ENCODE measurements at places on chromosomes 16 and 17. TPM values are rescaled to one million over a fixed set of nuclear protein-coding genes. Genes with fewer than 3 reads are reported as not detected.

The CTRB1 gene
- polyA plus RNA-seq: 0.15 TPM

The SP6 gene
- polyA plus RNA-seq: 0.93 TPM

The SULT1A4 gene
- 3.6 TPM for polyA plus RNA-seq

The MAPK7 gene
- 23.5 TPM for polyA plus RNA-seq

The NHLRC4 gene
- polyA plus RNA-seq: 1.4 TPM

The RAB26 gene
- polyA plus RNA-seq: 0.92 TPM

The PLD6 gene
- polyA plus RNA-seq: 5.0 TPM

The NPIPA7 gene
- 2.6 TPM for polyA plus RNA-seq

The CAMKK1 gene
- polyA plus RNA-seq: 9.3 TPM

DNA sequence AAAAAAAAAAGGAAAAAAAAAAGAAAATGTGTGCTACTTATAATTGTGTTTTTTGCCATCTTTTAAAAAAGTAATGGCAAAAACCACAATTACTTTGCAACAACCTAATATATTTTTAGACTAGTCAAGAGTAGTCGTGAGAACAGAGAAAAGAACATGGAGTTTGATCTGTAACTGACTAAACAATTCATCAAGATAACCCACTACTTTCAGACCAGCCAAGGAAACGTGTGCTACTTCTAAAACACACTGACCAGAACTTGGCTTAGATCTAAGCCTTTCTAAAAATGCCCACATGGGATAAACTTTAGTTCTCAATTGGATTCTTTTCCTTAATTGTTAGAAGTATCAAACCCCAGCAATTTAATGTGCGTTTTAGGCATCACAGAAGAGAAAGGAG is 616 bp downstream of the PECAM1 start:
- DNase-seq: no peak

DNA sequence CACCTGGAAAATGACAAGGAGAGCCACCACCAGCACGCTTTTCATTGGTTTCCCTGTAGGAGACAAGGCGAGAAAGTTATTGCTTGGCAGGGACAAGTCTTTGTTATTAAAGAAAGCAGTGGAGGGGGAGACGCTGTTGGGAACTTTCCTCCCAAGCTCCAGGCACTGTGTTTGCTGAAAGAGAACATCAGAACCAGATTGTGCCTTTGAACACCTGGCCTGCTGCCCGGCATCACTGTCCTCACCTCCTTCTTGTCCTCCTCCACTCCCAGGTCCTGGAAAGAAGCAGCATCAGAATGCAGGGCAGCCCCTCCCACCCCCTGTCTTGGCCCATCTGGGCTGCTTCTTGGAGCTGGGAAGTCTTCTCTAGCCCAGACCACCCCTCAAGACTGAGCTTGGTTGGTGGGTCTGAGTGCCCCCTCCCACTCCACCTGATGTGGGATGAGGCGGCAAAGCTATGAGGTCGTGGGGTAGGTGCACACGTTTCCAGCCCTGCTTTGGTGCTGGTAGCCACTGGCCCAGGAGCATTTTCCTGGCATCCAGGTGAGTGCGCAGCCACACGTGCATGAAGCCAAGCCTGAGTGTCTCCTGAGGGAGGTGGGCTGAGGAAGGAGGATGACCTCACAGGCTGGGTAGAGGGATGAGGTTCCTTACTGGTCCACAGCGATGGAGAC is 6.2 kb downstream of the CCR7 start:
- no peak for DNase-seq

GRCh38 chr16:11876306-11876705 is 25.0 kb upstream of the RSL1D1 start:
- DNase-seq: no peak

- no peak for DNase-seq
These were observed 5.6 kb downstream of the SPHK1 start for GRCh38 chr17:76390003-76390421.

DNA sequence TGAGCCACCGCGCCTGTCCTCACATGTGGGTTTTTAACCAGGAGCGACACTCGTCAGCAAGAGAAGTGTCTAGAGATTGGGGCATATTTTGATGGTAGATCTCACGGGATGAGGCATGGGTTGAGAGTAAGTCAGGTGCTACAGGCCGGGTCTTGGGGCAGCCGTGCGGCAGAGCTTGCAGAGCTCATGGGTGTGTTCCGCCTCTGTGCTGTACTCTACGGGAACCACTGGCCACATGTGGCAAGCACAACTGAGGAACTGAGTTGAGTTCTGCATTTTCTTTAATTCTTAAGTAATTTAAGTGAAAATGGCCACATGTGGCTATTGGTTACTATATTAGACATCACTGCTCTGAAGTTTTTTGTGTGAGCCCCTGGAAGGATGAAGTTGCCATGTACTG is 9.6 kb downstream of the CLUAP1 start:
- no peak for DNase-seq

- DNase-seq: no peak
These were observed 22.2 kb downstream of the HLF start for GRCh38 chr17:55286681-55287589.

DNA sequence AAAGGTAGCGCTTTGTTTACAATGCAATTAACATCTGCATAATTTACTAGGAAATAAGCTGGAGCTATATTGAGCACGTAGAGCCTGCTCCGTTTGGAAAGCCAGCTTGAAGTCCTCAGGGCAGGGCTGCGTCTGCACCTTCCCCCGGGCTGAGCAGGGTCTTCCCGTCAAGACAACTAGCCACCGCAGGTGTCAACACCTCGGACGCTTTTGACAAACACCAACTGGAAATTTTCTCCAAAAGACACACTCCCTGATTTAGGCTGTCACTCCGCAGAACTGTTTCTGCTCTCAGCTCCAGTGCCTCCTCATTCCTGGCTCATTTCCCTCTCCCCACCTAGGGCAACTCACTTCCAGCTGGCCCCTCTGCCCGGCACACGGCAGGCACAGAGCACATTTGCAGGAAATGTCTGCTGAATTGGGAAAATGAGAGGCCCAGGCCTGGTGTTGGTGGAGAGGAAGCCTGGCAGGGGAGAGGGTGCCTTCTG is 170.3 kb downstream of the MAF start:
- DNase-seq: no peak

DNA sequence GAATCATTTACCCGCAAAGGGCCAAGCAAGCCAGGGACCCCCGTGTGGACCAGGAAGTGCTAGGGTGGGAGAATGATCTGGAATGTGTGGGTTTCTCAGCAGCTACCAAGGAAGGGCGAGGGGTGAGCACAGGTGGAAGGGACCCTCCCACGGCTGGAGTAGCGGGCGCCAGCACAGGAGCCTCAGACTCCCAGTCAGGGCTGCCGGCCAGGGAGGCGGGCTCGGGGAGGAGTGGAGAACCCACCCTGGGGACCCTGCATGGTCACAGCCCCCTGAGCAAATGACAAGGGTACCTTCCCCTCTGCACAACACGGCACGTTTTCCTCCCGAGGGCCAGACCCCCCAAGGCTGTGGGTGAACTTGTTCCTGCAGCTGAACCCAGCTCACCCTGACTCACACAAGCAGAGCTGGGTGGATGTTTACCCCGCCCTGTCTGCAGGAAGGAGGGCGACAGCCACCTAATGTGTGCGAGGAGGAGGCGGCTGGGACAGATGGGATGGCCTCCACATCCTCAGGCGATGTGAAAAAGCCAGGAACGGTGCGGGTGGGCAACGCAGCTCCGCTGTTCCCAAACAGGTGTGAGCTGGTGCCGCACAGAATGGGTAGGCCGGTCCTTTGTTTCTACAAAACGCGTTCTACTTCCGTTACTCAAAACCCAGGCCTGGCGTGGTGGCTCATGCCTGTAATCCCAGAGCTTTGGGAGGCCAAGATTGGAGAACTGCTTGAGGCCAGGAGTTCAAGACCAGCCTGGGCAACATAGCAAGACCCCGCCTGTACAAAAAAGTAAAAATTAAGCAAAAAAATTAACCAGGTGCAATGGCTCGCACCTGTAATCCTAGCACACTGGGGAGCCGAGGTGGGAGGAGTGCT is 6.2 kb downstream of the ECI1 start:
- DNase-seq: no peak

DNA sequence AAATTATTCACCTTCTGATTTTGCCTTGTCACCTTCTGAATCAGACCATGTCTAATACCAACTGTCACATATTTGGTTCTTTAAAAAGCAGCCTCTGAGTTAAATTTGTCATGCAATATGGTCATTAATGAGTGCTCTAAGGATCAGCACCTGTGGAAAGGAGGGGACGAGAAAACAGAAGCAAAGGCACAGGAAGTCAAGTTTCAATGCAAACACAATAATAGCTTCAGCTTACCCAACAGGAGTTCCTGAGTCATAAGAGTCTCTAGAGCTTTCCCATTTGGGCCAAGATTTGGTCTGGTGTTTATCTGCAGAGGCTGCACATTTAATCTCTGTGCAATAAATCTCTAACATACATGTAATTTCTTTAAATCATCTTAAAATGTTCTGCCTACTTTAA is 889.8 kb downstream of the CDH8 start:
- no peak for DNase-seq

DNA sequence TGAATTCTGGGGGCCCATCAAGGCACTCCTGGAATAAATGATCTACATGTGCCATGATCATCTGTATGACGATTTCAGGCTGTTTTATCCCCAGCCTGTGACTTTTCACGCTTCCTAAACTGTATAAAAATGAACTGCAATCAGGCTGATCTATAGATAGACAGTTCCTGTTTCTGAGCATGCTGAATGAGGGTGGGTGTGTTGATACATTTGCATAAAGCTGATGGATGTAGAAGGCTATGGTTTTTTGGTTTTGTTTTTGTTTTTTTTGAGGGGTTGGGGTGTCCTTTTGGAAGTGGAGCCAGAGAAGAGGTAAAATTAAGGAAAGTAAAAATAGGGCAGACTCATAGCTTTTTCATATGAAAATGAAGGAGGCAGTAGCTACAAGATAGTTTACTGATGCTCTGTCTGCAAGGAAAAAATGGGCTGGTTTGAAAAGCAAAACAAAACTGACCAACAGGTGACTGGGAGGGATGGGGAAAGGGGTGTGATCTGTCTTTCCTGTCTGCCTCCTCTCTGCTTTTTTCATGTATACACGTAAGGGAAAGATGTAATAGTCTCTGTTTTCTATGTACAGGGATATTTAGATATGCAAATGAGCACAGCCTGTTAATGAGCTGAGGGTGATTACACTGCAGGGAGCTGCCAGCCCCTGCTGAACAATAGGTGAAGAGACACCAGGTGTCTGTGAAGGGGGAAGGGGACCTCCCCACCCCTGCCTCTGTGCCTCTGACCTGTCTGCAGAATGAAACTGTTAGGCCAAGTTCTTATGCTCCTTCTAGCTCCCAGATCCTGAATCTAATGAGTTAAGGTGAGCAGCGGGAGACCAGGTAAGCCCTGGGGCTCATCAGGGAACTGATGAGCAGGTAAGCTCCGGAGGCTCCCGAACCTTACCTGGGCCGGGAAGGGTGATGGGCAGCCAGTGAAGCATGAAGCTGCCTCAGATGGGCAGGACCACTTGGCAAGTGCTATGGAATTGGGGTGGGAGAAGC is 46.6 kb upstream of the LYRM9 start:
- no peak for DNase-seq

DNA sequence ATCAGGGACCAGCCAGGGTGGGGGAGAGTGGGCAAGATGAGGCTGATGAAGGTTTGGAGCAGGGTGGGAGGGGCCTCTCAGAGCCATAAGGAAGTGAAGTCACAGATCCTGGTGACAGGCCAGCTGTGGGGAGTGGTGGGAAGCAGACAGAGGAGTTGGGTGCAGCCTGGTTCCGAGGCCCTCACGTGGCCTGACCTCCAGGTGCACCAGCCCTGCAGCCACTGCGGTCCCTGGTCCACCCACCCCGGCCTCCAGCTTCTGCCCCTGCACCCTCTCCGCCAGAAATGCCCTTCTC is 3.9 kb upstream of the ZFPM1 start:
- no peak for DNase-seq

GRCh38 chr17:48293319-48294019 is 136.5 kb downstream of the SKAP1 start:
- no peak for DNase-seq

- DNase-seq: no peak
These were observed 284.2 kb downstream of the SNX29 start for GRCh38 chr16:12260647-12261262.

DNA sequence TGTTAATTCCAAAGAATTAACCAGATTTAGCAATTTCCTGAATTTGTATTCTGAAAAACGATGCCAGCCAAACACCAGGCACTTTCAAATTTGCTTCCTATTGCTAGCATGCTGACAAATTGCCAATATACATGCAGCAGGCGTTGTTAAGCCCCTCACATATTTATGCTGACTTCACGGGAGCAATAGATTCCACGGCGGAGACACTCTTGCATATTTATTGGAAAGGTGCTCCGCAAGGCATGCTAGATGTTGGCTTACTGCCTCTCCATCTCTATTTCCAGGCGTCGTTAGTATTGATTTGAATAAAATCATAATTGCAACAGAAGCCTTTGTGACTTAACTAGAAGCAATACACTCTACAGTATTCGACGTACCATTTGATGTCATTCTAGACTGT is 211.0 kb upstream of the IRX5 start:
- no peak for DNase-seq

DNA sequence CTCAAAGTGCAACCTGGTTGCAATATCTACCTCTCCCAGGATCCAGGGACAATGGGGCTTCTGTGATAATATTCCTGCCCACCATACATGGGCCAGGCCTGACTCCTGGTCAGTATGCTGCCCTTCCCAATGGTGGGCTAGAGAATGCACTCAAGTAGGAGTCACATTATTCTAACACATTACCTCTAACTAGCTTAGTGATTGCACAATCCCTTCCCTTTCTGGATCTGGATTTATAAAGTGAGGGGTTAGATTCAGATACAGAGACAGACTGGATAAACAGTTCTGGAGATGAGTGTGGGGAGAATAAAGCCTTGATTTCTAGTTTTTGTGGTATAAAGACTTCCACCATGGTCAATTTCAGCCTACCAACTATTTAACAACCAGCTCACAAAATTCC is 33.0 kb downstream of the LYRM1 start:
- no peak for DNase-seq

DNA sequence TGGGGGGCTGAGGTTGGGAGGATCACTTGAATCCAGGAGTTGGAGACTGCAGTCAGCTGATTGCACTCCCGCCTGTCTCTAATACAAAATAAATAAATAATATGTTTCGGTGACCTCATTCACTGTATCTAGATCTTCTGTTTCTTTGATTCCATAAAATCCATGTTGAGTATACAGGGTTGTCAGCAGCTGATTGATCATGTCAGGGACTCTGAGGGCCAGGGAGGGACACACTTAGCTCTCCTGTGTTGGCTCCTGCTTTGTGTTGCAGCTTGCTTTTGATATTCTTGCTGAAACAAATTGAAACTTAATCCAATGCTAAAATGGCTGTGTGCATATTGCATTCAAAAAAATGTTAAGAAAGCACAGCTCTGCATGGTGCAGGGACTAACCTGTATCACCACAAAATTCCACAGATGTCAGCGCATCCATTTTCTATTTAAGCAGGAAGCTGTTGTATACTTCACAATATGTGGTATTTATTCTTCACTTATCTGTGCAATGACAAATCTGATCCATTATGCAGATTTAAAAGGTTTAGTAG is 454.5 kb downstream of the CDH11 start:
- no peak for DNase-seq

- DNase-seq: no peak
These were observed 4.2 kb downstream of the GIT1 start for GRCh38 chr17:29585080-29585751.
